Stimulated activated CD8-positive, alpha-beta memory T cell treated with anti-CD3 and anti-CD28 coated beads, Interleukin-12 subunit alpha, Interleukin-12 subunit beta, amount 100 ng/mL, for 1 hour (primary cell): ENCODE measurements at places on chromosomes 4 and X.

GRCh38 chrX:41541386-41541785 lies 94.2 kb downstream of the NYX start:
- no peak for DNase-seq

- no peak for DNase-seq
Measured at GRCh38 chrX:86830685-86831084, 682.4 kb downstream of the DACH2 start.

DNA sequence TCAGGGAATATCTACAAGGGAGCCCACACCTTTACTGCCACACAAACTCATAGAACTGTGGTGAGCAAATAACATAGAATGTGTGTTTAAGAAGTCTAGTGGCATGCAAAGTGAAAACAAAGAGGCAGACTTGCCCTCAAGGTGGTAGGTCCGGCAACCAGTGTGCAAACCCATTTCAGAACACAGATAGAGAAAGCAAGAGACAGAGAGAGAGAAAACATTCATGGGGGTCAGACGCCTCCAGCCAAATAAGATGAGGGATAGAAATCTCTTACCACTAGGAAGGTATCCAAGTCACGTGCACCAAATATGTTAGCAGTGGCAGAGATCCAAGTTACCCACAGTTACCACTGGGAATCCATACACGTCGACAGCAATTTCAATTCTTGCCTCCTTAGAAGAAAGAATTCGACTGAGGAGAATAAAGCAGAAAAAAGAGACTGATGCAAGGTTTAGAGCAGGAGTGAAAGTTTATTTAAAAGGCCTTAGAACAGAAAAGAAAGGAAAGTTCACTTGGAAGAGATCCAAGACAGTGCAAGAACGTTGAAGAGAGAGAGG lies 252.8 kb downstream of the NAP1L3 start:
- no peak for DNase-seq

DNA sequence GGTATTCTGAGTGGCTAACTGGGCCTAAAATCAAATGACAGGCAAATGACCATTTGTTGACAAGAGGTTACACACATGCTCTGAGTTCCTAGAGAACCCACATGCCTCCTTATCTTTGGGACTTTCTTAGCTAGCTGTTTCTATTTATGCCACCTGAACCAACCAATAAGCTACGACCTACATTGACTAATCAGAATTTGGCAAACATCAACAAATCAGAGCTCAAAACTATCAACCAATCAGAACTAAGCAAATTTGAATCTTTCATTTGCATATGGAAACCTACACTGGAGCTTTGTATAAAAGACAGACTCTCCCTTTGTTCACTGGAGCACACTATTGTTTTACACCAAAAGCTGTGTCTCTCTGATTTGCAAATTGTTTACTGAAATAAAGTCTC lies 192.0 kb downstream of the CXXC4 start:
- no peak for DNase-seq

DNA sequence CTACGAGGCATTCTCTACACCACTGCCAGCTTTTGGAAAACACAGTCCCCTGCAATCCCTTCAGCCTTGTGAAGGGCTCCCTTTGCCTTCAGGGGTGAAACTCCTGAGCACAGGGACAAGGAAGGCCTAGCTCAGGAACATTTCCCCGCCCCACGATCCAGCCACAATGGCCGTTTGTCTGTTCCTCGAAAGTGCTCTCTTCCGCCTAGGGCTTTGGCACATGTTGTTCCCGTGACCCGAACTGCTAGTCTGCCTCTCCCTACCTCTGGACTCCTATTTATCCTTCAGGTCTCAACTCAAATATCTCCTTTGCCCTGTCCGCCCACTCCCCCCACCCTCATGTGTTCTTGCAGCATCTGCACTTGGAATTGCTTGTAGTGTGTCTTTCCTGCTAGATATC lies 12.1 kb downstream of the FGD1 start:
- no peak for DNase-seq
